ENCODE measurements at places on chromosomes 3 and 15. TPM values are rescaled to one million over a fixed set of nuclear protein-coding genes. Genes with fewer than 3 reads are reported as not detected.

- no peaks in the 10 kb centered on the region for H3K4me1 ChIP-seq
- H3K36me3 ChIP-seq = no peaks in the 10 kb centered on the region
- no peak for DNase-seq
- no peak overlapping the region for H3K27ac ChIP-seq
- no peaks in the 10 kb centered on the region for H3K27me3 ChIP-seq
Observed at GRCh38 chr3:66702126-66702525, 201.3 kb upstream of the LRIG1 start.

DNA sequence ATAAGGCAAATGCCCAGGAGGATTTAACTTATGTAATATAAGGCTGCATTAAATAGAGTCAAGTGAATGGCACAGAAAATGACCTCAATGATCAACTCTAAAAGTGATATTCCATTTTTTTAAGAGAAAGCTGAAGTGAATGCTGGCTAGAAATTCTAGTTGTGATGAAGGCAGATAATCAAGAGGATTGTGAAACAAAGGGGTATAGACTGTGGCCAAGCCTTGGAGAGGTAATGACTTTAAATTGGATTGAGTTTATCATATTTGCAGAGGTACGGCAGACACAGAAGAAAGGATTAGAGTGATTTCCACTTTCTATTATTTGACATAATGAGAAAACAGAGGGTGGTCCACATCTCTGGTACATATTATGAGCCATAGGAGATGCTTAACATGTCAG is 269.2 kb downstream of the MECOM start:
- H3K27me3 ChIP-seq = no peaks in the 10 kb centered on the region
- no peak overlapping the region for H3K4me3 ChIP-seq
- H3K27ac ChIP-seq = no peak overlapping the region
- H3K4me1 ChIP-seq = no peaks in the 10 kb centered on the region
- no peaks in the 10 kb centered on the region for H3K36me3 ChIP-seq

DNA sequence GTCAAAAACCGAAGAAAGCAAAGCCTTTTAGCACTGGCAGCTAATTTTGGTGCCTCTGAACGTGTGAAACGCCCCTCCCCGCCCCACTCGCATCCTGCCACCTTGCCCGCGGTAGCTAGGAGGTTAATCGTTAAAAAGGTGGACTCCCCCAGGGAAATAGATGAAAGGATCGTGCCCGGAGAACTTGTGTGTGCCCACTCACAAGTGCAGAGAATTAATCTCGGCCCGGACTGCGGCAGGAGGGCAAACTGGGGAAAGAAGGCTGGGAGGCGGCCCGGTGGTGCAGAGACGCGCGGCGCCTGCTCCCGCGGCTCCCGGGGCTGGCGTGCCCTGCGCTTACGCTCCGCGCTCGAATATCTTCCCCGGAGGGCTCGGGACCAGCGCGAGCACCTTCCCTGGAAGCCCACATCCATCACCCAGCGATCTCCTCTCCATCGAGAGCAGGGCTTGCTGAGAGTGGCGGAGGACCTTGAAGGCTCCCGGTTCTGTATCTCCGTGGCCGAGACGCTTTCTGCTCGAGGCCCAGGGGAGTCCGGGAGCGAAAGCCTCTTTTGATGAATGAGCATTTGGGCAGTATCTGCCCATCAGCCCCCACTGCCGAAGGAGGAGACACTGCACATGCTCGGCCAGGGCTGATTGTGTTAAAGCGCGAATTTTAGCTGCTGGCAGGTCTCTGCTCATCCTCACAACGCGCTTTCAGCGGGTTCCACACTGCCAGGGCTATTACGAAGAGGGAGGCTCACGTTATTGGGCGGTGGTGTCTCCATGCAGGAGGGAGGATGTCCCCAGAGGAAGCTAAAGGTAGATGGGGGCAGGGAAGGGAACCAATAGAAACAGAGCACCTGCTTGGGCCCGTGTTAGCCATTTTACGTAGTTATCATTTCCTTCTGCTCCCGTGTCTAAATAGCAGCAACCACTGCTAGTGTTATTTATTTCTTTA is 1.3 kb upstream of the SPTSSB start:
- peak overlapping the region; percentile 34 for H3K4me3 ChIP-seq
- peaks cover 47% of the 10 kb centered on the region for H3K27me3 ChIP-seq
- no peak overlapping the region for H3K27ac ChIP-seq
- H3K36me3 ChIP-seq = no peaks in the 10 kb centered on the region

DNA sequence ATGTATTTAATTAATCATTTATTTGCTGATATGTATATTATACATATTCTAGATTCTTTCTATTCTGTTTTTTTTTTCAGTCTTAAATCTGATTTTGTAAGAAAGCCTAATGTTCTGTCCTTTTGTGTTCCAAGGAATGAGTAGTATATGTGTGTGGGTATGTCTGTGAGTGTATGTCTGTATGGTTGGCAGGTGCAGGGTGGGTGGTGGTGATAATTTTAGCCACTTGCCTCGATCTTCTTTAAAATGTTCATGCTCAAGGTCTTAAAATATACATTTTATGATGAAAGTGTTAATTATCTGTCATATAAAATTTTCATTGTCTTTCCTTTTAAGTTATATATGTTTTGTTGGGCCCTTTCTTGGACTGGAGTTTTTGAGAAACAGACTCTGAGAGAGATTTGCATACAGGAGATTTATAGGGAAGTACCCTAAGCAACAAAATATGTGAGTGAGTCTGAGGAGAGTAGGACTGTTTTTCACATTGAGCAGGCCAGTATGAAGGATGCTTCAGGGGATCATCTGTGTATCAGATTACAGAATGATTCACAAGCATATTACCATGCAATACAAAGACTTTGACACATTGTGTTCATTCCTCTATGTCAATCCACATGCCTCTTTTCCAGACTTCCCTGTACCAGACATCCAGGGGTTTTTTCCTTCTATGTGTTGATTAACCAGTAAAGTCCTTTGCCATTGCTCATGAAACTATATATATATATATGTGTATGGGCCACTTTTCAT is 211.0 kb upstream of the DPPA4 start:
- H3K27me3 ChIP-seq = no peaks in the 10 kb centered on the region
- H3K4me3 ChIP-seq = no peak overlapping the region
- no peak for DNase-seq
- H3K36me3 ChIP-seq = no peaks in the 10 kb centered on the region

GRCh38 chr3:196969660-196970546 is 1.3 kb upstream of the PIGZ start:
- peak; percentile 44 for DNase-seq
- peaks cover 20% of the 10 kb centered on the region for H3K4me1 ChIP-seq
- no peaks in the 10 kb centered on the region for H3K27me3 ChIP-seq
- H3K27ac ChIP-seq = no peak overlapping the region
- H3K4me3 ChIP-seq = peak overlapping the region; percentile 60

DNA sequence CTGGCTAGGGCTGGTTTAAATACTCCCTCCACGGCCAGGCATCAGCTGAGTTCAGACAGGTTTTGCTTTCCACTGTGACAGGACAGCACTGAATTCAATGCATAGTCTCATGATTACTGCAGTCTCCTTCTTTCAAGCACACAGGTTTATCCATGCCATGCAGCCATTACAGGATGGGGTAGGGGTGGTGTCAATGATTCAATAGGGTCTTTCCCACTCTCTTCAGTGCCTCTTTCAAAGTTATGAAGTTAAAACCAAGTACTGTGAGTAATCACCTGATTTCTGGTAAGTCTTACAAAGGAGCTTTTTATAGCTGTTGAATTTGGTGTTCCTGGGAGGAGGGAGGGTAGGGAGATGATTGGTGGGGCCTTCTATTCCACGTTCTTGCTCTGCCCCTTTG is 47.2 kb downstream of the TMEM212 start:
- no peak for DNase-seq
- H3K27ac ChIP-seq = no peak overlapping the region
- H3K4me3 ChIP-seq = no peak overlapping the region
- no peaks in the 10 kb centered on the region for H3K36me3 ChIP-seq
- no peaks in the 10 kb centered on the region for H3K4me1 ChIP-seq

- DNase-seq = no peak
- no peak overlapping the region for H3K27ac ChIP-seq
Observed at GRCh38 chr15:43905755-43906154, 79.0 kb downstream of the WDR76 start.

- H3K36me3 ChIP-seq = no peaks in the 10 kb centered on the region
- no peak for DNase-seq
- no peaks in the 10 kb centered on the region for H3K27me3 ChIP-seq
- no peak overlapping the region for H3K27ac ChIP-seq
- H3K4me1 ChIP-seq = no peaks in the 10 kb centered on the region
Observed at GRCh38 chr3:23405081-23405480, 202.0 kb downstream of the UBE2E2 start.

- no peak for DNase-seq
- H3K4me3 ChIP-seq = no peak overlapping the region
- no peak overlapping the region for H3K27ac ChIP-seq
- H3K4me1 ChIP-seq = no peaks in the 10 kb centered on the region
- no peaks in the 10 kb centered on the region for H3K27me3 ChIP-seq
- no peaks in the 10 kb centered on the region for H3K36me3 ChIP-seq
Observed at GRCh38 chr15:26521130-26521529, 251.7 kb downstream of the GABRB3 start.

GRCh38 chr3:187799942-187800641 is 54.8 kb upstream of the BCL6 start:
- no peak overlapping the region for H3K4me3 ChIP-seq
- no peak overlapping the region for H3K27ac ChIP-seq
- H3K4me1 ChIP-seq = no peaks in the 10 kb centered on the region
- DNase-seq = no peak
- no peaks in the 10 kb centered on the region for H3K36me3 ChIP-seq

DNA sequence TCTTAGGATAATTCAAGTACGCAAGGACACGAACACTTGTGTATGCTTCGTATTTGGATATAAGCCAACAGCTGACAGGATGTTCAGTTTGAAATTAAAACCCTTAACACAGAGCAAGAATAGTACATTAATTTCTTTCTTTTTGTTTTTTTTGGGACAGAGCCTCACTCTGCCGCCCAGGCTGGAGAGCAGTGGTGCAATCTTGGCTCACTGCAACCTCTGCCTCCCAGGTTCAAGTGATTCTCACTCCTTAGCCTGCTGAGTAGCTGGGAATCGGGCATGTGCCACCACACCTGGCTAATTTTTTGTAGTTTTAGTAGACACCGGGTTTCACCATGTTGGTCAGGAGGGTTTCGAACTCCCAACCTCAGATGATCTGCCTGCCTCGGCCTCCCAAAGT is 32.4 kb downstream of the TOMM70 start:
- no peaks in the 10 kb centered on the region for H3K27me3 ChIP-seq
- no peaks in the 10 kb centered on the region for H3K4me1 ChIP-seq
- no peak overlapping the region for H3K4me3 ChIP-seq
- no peak for DNase-seq
- no peak overlapping the region for H3K27ac ChIP-seq

DNA sequence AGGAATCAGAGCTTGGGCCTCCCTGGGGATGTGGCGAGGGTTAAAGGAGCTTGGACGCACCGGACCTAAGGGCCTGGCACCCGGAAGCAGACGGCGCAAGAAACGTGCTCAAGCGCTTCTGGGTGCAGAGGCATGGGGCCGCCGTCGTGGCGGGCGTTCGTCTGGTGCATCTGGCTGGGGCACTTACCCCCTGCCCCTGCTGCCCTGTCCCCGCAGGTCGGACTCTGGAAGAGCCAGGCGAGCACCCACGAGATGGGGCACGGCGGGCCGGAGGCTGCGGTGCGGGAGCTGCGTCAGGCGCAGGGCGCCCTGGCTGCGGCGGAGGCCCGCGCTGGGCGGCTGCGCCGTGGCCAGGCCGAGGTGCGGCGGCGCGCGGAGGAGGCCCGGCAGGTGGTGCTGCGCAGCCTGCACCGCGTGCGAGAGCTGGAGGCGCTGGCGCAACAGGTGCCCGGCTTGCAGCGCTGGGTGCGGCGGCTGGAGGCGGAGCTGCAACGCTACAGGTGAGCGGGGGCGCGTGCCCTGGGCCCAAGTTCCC is 2.5 kb downstream of the EFCC1 start:
- no peak overlapping the region for H3K4me3 ChIP-seq
- peaks cover 46% of the 10 kb centered on the region for H3K4me1 ChIP-seq
- H3K27me3 ChIP-seq = peaks cover 29% of the 10 kb centered on the region
- no peak overlapping the region for H3K27ac ChIP-seq
- H3K36me3 ChIP-seq = no peaks in the 10 kb centered on the region

DNA sequence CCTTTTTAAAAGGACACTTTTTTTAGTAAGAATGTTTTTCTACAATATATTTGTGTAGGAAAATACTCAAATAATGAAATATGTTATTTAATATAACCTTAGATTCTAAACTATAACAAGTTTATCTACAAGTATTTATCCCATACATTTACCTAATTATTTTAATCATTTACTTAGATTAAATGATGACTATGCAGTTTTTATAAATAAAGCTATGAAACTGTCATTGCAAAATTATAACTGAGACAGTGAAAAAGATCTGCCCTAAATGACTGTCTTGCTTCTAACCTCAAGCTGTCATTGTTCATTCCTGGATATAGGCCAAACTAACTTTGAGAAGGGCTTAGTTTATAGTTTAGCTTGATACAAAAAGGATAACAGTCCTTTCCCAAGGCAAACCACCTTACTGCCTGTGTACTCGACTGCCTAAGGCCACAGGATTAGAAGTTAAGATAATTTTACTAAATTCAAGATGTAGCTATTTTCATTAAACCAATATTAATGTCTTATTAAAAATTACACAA is 84.1 kb downstream of the GLDN start:
- no peak overlapping the region for H3K27ac ChIP-seq
- H3K4me3 ChIP-seq = no peak overlapping the region
- peaks cover 14% of the 10 kb centered on the region for H3K4me1 ChIP-seq
- H3K36me3 ChIP-seq = no peaks in the 10 kb centered on the region

- no peak for DNase-seq
- H3K4me3 ChIP-seq = no peak overlapping the region
- no peaks in the 10 kb centered on the region for H3K27me3 ChIP-seq
- H3K4me1 ChIP-seq = no peaks in the 10 kb centered on the region
Observed at GRCh38 chr3:179902061-179902460, 134.7 kb downstream of the PEX5L start.

GRCh38 chr15:99482993-99483392 is 82.8 kb upstream of the MEF2A start:
- no peaks in the 10 kb centered on the region for H3K27me3 ChIP-seq
- H3K4me1 ChIP-seq = peaks cover 16% of the 10 kb centered on the region
- no peaks in the 10 kb centered on the region for H3K36me3 ChIP-seq
- no peak overlapping the region for H3K4me3 ChIP-seq
- no peak for DNase-seq

Gene TEX9
- 0.16 TPM for total RNA-seq

Gene UBAP1L
- 0.38 TPM for total RNA-seq

Gene CPNE9
- total RNA-seq = not detected

Gene CACNA1D
- not detected for total RNA-seq
